Psoas muscle (tissue), 8 donors: ENCODE measurements at places on chromosomes 1 and 21. TPM values are rescaled to one million over a fixed set of nuclear protein-coding genes. Genes with fewer than 3 reads are reported as not detected.

GPR3 gene
- total RNA-seq: not detected

CFAP45 gene
- not detected for total RNA-seq

STYXL2 gene
- total RNA-seq: 138 TPM

- no peak for DNase-seq
- H3K27ac ChIP-seq: no peak overlapping the region
- H3K36me3 ChIP-seq: no peaks in the 10 kb centered on the region
- H3K4me3 ChIP-seq: no peak overlapping the region
- H3K4me1 ChIP-seq: no peaks in the 10 kb centered on the region
These were observed 7.2 kb upstream of the HHAT start for GRCh38 chr1:210321552-210321951.

DNA sequence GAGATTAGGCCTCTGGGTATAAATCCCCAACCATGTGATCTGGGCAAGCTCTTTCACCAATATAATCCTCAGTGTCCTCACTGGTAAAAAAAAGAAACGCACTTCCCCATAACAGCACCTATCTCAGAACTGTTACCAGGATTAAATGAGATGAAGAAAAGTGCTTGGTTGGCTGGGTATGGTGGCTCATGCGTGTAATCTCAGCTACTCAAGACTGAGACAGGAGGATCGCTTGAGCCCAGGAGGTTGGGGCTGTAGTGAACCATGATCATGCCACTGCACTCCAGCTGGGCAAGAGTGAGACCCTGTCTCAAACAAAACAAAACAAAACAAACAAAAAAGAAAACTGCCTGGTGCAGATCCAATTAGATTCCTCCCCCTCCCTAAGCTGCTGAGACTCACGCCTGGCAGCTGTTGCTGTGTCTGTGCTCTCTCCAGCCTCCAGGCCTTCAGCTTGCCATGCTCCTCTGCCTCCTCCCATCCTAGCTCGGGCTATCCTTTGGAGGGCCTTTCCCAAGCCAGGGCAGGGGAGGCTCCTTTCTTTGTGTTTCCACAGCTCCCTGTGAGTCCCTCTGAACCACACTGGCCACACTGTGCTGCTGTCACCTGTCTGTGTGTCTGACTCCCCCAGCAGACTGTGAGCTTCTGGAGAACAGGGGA is 19.0 kb downstream of the CYB5RL start:
- H3K27ac ChIP-seq: no peak overlapping the region
- no peaks in the 10 kb centered on the region for H3K27me3 ChIP-seq
- H3K4me1 ChIP-seq: no peaks in the 10 kb centered on the region
- H3K4me3 ChIP-seq: no peak overlapping the region
- no peaks in the 10 kb centered on the region for H3K36me3 ChIP-seq
- DNase-seq: no peak

DNA sequence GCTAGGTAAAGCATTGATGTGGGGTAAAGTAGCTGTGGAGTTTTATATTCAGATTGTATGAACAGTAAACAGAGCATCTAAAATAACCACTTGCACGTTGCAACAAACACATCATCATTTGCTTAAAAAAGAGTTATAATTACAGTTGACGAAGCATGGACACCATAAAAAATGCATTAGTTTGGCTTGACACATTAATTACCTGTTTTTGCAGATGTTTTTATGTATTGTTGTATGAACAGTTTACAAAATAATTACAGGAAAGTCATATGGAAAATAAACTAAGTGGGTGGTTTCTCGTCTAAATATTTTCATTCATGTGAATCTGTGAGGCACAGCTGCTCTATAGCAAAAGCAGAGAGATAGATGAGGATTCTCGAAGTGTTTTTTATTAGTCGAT is 108.3 kb downstream of the RPS6KC1 start:
- no peaks in the 10 kb centered on the region for H3K36me3 ChIP-seq
- no peak for DNase-seq
- H3K4me3 ChIP-seq: no peak overlapping the region

DNA sequence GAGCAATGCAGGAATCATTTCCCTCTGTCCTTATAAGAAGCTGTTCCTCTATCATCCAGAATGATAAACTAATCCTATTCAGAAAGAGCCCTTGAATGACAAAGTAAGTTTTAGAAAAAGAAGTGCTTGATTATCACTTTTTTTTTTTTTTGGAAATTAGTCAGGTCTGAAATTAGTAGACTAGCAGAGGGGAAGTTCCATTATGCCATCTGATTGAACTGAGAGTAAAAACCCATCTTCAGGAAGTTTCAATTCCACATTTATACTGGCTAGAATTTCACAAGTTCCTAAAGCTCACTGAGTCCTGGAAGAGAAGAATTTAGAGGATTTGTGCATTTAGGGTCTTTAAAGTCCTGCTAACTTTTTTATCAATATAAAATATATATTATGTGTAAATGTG is 128.8 kb upstream of the COA6 start:
- H3K27ac ChIP-seq: no peak overlapping the region
- no peak for DNase-seq
- no peaks in the 10 kb centered on the region for H3K36me3 ChIP-seq
- no peaks in the 10 kb centered on the region for H3K4me1 ChIP-seq
- H3K27me3 ChIP-seq: no peaks in the 10 kb centered on the region
